CD4-positive, alpha-beta memory T cell (primary cell): ENCODE measurements at places on chromosomes 1 and 21.

GRCh38 chr1:1318131-1318652 lies 6.3 kb downstream of the INTS11 start:
- DNase-seq: no peak

GRCh38 chr1:26520339-26520738 lies 9.2 kb upstream of the RPS6KA1 start:
- DNase-seq: no peak

- DNase-seq: no peak
These were observed 37.9 kb upstream of the RHOU start for GRCh38 chr1:228697207-228698016.

DNA sequence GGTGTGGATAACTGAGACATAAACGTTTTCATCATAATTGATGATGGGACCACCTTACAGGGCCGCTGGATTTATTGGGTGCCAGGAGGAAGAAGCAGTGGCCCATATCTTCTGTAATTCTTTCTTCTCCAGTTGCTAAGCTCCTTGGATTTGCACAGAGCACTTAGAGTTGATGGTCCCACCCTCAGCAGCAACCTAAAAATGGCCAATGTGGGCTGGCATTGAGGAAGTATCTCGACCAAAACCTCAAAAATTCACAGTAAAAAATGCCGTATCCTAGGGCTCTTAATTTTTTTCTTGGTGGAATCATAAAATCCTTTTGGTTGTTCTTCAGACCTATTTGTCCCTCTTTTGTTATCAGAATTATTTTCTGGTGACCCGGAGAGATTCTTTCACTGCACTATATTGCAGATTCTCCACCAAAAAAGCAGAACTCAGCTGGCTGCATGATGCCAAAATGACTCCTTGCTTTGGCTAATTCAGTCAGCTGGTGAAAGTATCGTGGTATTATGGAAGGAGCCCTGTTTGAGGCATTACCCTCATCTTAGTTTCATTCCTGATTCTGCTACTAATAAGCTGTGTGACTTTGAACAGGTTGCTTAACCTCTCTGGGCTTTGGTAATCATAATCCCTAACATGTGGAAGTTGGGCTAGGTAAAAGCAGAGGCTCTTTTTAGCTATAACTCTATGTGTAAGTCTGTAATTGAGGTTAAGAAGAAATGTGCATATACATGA lies 27.6 kb downstream of the KIRREL1 start:
- no peak for DNase-seq

DNA sequence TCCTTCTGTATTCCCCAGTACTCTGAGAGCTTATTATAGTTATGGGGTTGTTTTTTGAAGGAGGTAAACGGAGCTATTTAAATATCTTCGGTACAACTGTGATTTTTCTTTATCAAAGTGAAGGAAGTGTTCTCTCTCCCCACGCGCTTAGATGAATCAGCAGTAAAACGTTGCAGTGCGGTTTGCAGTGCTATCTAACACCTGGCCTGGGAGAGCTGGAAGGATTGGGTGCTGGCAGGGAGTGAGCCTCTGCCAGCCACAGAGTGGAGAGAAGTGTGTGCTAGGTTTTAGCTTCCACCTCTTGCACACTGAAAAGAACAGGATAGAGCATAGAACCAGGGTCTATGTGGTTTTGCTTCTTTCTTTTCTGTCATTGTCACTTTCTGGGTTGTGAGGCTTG lies 165.9 kb downstream of the SDCCAG8 start:
- peak; percentile 47 for DNase-seq
